AG04449 (cell line): ENCODE measurements at places on chromosomes 2 and 18.

DNA sequence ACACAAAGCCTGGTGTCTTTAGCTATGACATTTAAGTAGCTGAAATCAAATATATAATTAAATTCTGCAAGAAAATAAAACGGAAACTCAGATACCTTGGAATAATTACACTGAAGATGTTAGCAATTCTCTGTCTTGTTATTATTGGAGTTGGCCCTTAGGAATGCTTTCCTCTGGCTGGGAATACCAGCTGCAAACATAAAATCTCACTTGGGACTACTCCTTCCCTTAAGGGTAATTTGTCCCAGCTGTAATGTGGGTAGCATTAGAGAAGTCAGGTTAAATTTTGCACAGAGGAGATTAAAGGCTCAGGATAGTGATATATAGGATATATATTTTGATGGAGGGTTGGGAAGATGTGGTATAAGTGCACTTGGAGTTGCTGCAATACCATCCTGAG lies 37.3 kb upstream of the GRP start:
- no peak for DNase-seq

DNA sequence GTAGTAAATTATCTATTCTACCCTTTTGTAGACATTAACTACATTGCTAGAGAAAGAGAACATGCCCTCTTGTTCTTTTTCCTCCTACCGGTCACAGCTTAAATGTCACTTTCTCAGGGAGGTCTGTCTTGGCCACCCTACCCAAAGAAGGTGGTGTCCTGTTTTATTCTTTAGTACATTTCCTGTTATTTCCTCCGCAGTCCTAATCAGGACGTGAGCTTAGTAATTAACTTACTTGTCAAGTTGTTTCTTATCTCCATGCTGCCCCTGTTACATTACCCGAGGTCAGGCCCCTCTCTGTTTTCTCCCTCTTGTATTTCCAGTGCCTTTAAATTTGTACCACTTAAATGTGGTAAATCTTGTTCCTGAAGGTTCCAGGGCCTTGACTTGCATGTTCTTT lies 73.7 kb upstream of the RMDN2 start:
- no peak for DNase-seq

DNA sequence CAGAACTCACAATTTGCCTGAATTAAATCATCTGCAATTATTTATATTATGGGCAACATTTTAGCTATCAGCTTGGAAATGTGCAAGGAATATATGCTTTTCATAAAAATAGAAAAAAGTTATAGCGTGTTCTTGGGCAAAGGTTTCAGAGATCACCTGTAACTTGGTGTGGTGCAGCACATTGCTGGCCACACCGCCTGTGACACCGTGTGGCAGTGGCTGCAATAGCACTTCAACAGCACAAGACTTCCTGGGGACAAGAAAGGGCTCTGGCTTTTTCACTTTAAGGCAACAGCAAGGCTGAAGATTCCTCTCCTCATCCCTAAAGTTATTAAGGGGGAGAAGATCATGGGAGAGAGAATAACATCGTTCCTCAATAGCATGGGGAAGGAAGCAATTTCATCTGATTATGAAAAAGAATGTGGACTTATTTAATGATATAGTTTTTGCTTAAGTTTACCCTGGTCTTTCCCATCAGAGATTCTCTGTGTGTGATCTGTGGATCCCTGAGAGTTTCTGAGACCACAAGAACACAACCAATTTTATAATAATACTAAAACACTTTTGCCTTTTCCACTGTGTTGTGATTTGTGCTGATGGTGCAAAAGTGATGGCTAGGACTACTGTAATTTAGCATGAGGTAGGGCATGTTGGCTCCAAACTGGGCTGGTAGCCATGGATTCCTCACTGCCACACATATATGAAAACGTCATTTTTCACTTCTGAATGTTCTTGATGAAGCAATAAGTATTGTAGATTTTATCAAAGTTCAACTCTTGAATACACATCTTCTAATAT lies 15.0 kb upstream of the SERPINB3 start:
- no peak for DNase-seq

DNA sequence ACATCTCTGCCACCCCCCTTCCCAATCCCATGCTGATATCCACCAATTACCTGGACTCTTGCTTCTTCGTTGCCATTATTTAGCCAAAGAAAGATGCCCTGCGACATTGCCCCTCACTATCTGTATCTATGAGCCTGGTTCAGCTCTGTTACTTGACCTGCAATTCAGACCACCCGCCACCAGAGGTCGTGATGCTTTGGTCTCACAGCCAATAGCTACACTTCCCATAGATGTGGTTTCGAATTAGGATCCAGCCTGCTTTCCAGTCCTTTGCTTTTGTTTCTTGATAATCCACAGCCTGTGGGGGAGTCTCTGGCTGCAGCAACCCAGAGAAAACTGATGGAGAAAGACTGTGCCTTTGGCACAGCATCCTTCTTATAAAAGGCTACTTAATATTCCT lies 239.4 kb downstream of the KLHL29 start:
- no peak for DNase-seq

DNA sequence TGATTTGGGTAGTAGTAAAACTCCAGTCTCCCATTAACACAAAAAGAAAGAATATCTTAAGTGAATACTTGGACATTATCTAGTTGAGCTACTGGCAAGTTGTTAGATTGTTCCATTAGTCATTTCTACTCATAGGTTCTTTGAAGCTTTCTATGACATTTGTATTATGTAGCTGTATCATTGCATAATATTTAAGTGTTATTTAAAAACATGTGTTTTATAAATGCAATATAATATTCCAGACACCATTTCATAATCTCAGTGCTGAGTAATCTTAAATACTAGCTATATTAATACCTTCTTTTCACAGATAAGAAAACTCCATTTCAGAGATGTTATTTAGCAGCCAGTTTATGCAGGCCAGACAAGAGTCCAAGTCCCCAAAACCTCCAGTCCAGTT lies 271.9 kb downstream of the NCKAP5 start:
- no peak for DNase-seq

DNA sequence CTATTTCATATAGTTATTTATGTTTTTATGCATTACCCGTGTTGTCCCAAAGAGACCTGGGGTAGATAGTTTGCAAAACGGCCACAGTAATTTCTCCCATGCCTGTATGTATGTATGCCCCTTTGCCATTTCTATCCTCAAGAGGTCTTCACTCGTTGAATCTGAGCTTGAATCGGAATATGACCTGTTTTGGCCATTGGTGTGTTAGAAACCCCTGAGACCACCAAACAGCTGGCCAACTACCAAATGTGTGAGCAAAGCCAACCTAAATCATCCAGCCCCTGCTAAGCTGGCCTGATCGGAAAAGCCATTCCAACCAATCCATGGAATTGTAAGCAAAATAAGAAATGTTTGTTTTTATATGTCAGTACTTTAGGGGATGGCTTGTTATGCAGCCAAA lies 23.4 kb upstream of the INO80C start:
- DNase-seq, result no peak

DNA sequence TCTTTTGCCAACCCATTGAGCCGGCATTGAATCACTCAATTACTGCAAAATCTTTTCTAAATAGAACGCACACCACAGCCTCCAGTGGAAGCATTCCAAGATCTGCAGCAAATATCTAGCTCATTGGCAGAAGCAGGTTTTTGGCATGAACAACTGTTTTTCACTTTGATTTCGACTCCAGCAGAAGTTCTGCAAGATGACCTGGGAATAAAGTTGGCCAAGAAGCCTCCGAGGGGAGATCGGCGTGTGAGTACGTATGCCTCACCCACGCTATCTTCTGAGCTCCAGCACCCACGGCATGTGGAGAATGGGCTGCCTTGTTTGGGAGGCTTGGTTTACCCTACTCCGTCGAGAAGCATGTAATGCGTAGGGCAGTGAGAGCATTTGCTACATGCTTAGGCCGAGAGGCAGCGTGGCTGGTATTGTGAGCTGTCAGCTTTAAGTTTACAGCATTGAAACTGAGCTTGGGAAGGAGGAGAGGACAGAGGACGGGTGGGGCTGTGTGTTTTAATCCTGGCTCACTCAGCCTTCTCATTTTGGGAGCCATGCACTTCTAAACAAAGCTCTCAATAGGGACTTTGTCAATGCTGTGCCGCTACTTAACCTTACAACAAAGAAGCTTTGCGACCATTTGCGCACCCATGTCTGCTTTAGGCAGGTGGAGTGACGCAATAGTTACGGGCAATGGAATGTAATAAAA lies 10.5 kb downstream of the PCARE start:
- peak; percentile 12 for DNase-seq
